Bronchial epithelial cell (primary cell): ENCODE measurements at places on chromosomes 13 and 19.

GRCh38 chr19:10516671-10517286, 468 bp downstream of the S1PR5 start:
- DNase-seq = peak; percentile 58

DNA sequence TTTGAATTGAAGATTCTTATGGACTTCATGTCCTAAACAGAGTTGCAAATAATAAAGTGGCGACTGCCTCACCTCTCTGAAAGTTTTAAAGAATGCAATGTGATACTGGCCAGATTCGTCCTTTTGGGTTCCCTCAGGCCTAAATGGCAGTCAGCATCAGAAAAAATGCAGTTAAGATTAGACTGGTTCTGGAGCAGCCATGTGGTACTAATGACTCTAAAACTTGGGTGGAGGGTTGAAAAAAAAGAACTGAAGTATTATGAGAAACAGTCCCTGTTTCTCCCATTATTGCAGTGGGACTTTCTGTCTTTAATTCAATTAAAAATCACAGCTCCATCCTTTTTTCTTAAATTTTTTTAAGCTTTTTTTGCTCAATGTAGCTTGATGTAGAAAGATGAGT, 37.3 kb downstream of the WDFY2 start:
- no peak for DNase-seq

- DNase-seq = no peak
Observed at GRCh38 chr19:49438261-49438660, 3.1 kb downstream of the SLC17A7 start.

- DNase-seq = no peak
Observed at GRCh38 chr13:75740031-75740430, 103.9 kb downstream of the LMO7 start.
